Aorta (tissue), 5 donors: ENCODE measurements at places on chromosomes 1 and 21.

DNA sequence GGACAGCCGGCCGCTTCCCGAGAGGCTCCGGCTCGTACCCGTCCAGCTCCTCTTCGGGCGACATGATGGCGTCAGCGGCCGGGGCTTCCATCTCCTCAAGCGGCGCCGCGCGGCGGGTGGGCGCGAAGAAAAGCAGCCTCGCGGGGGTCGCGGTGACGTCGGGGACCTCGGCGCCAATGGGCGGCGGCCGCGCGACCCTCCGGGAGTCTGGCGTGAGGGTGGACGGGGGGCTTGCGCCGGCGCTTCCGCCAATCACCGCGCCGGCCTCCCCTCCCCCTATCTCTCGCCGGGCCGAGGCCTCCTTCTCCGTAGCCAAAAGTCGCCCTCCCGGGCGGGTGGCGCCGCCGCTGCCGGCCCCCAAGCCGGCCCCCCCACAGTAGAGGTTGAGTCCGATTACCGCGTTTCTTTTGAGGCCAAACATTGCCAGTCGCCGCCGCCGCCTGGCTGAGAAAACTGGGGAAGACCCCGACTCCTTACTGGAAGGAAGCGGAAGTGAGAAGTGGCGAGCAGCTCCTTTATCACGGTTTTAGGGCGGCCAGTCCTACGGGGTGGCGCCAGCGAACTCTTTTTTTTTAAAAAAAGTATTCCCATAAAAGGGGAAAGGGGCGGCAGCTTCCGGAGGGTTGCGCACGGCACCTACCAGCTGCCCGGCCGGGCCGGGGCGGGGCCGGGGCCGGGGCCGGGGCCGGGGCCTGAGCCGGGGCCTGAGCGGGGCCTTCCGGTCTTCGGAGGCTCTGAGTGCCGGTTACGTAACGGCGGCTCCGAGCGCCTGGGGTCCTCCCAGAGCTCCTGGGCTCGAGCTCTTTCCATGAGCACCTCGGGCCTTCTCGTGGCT is at the start of gene MCL1:
Gene MCL1, minus strand, starts transcription at position 501 of the 835 bp plus-strand sequence. Its CDS starts 80 bp downstream, at position 421.
- DNase-seq, result peak; percentile 95

DNA sequence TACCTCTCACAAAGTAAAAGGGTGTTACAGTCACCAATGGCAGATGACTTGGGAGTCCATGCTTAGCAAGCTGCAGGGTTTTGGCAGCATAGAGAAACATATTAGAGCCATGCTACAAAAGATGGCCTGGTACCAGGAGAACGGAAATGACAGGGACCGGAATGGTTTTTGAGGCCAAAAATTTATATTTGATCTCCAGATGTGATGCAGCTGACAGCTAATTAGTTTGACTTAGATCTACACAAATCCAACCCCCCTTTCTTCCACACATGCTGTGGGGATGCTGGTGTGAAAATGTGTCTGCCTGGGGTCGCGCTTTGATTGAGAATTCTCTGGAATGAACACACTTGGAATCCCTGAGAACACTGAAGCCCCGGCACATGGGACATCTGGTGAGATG is 26.5 kb downstream of the SYF2 start:
- DNase-seq, result no peak

DNA sequence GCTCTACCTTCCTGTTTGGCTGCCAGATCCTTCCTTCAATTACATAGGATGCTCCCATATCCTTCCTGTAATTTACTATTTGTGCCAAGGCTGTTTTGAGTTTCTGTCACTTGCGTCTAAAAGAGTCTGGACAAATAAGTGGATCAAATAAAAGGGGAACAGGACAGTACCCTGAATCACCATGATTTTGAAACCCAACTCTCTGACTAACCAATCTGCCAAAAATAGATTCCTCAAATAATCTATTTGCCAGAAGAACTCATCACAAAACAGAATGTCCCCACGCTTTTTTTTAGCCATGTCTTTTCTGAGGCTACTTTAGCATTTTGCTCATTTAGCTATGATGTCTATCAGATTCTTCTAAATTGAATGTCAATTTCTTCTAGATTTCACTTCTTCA is 392.6 kb downstream of the NTNG1 start:
- no peak for DNase-seq

DNA sequence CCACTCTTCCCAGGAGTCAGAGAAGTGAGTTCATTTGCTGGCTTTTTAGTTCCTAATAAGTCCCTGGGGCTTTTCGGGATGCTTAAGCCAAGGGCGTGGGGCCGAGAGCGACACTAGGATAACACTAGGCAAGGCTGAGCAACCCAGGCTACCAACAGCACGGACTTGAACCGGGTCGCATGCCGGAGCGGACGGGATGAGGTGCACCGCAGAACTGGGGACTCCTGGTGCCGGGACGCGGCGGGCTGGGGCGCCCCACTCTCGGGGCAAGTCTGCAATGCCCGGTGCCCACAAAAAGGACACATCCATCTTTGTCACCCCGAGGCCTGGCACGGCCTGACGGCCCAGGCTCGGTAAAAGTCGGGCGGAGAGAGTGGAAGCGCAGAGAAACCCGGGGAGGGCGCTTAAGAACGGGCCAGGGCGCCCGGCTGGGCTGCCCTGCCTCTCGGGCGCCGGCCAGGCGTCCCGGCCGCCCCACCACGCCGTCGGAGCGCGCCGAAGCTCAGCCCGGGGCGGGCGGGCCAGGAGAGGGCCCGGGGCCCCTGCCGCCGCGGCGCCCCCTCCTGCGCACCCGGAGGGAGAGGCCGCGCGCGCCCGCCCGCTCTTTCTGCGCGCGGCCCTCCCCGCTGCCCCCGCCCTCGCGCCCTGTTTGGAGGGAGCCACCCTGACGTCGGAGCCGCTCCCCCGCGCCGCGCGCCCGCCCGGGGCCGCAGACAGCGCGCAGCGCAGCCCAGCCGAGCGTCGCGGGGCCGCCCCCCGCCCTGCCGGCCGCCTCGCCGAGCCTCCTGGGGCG is at the start of gene NBL1:
Gene NBL1, plus strand, starts transcription at position 710 of the 793 bp plus-strand sequence. CDS start 10,720 bp downstream, outside the sequence.
- peak; percentile 92 for DNase-seq

- peak; percentile 90 for DNase-seq
These were observed at the start of gene BCAR3 for GRCh38 chr1:93681101-93681988. TSS of gene BCAR3 (minus strand) at chr1:93681837. CDS start at chr1:93674930, 6,907 bp downstream.

GRCh38 chr1:25989440-25990234 is 8.2 kb downstream of the PAFAH2 start:
- no peak for DNase-seq

DNA sequence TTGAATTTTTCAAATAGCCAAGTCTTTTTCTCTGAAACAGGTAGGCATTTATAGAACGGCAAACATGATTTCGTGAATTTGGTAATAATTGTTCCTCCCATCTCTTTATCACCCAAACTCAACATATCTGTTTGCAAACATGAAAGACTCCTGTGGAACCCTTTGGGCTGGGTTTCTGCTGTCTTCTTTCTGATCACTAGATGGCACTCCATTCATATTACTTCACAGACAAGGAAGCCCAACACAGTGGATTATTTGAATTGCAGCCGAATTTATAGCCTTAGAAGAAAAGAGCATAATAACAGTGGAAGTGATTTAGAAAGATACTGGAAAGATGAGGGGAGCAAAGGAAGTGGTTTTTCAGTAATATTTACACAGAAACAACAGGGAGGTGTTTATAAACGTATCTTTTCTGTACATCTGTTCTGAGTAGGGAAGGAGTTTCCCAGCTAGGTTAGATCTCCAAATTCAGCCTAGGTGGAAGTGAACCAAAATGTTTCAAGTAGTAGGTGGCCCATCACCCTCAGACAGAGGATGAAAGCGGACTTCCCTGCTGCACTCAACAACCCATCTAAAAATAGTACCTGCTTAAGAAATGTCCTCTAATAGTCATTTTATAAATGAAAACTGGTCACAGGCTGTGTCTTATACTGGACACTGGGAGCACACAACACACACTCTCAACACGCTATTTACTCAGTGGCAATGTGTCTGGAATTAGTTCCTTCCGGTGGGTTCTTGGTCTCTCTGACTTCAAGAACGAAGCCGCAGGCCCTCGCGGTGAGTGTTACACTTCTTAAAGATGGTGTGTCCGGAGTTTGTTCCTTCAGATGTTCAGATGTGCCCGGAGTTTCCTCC is 67.6 kb downstream of the MAP3K21 start:
- DNase-seq, result no peak

GRCh38 chr1:111879081-111879480 is 110.4 kb downstream of the KCND3 start:
- DNase-seq, result no peak

GRCh38 chr1:7592120-7592798 is 178.8 kb upstream of the VAMP3 start:
- DNase-seq, result peak; percentile 28

DNA sequence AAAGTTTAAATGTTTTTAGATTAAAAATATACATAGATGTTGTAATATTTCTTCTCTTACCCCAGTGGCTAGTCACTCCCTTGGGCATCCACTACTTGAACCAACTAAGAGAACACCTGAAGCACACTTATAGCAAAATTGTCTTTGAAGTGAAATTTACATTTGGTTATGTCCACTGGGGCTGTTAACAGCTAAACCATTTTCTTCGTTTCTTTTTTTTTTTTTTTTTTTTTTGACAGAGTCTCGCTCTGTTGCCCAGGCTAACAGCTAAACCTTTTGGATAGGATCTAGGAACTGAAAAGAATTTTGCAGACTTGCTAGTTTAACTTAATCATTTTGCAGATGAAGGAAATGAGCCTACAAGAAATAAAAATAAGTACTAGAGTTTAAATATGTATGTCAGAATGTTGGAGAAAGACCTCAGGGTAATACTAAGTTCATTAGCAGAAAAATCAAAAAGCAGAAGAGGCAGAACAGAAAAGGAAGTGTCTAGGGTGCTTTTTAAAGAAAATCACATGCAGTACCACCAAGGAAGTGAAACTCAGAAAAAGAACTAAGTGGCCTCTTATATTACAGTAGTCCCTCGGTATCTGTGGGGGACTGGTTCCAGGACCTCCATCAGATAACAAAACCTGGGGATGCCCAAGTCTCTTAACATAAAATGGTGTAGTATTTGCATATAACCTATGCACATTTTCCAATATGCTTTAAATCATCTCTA is 11.8 kb downstream of the DRAM2 start:
- DNase-seq, result no peak

DNA sequence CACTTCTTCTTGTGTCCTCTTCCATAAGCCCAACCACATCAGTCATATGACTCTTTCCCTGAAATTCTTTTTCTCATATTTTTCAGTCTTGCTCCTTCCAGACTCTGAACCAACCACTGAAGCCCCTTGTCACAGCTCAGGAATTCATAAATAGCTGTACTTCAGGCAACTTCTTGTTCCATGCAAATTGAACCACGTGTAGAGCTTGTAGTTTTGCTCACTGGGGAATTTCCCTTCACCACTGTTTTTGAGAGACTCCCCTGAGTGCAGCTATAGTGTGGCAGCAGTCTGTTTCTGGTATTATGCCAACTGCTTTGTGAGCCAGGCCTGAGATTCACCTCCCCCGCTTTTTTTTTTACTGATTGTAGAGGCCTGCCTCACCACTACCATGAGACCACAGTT is 150.3 kb upstream of the SPAG17 start:
- DNase-seq, result no peak

DNA sequence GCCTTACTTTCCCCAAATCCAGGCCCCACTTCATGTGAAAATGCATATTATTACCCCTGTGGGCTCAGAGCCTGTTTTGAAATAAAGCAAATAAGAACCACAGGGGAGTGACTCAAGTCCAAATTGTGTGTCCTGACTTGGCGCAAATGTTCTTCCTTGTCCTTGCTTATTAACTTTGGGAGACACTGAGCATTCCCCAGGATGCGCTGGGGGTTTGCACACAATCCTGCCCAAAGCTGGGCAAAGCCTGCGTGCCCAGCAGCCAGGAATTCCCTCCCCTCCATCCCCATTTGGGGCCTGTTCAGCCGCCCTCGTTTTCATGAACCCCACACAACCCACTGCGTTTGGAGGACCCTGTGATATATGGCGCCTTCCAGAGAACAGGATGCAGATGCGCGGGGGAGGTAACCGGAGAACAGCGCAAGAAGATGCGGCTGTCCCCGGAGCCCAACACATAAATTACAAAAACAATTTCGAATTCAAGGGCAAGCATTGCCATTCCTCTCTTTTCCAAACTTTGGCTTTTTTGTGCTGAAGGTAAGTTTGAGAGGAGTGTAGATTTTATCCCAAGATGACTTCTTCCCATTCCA is 42.4 kb upstream of the CLDN14 start:
- DNase-seq, result no peak

DNA sequence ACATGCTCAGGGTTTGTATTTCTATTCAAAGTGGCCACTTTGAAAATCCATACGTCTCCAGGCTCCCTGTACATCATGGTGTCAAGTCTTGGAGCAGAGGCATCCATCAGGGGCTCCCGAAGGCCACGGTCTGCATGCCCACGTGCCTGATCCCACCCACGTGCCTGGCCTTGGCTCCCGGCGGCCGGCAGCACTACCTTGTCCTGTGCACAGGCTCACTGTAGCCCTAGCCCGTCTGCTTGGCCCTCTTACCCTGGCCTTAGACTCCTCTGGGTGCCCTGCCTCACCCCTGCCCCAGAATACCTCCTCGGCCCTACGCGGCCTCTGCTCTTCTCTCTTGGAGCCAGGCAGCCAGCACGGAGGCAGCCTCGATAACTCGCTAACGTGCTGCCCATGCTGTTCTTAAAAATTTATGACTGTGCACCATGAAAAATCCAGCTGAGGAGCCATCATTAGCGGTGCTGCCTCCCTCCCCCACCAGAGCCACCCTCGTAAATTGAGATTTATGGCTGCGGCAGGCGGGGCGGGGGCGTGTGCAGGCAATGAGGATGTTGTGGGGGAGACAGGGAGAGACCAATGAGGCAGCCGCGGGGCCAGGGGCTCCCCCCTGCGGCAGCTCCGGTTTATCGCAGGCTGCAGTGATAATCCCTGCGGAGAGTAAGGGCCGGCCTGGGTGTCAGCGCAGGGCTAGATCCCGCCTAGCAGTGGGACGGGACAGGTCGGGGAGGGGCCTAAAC is 24.6 kb downstream of the DMAP1 start:
- peak; percentile 66 for DNase-seq

DNA sequence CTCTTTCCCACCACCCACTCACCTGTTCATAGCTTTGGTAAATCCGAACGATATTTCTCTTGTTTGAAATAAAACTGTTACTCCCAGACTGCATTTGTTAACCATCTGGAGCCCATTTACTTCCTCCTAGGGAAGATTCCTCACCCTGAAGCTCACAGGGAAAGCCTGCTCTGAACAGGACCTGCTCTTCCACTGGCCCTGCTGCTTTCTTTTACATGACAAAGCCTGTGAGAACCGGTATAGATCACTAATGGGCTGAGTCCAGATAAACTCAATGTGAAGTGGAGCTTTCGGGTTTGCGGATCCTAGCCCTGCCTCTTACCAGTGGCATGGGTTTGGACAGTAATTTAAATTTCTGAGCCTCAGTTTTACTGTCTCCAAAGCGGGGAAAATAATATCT is 45.2 kb downstream of the FAM163A start:
- DNase-seq, result no peak

GRCh38 chr1:167514288-167514687 is 4.0 kb downstream of the CD247 start:
- no peak for DNase-seq

GRCh38 chr1:51154776-51155175 is 52.7 kb downstream of the C1orf185 start:
- DNase-seq, result no peak

GRCh38 chr21:26946744-26947446 is 20.0 kb downstream of the ADAMTS5 start:
- no peak for DNase-seq
